ENCODE measurements at places on chromosomes 3 and 15.

DNA sequence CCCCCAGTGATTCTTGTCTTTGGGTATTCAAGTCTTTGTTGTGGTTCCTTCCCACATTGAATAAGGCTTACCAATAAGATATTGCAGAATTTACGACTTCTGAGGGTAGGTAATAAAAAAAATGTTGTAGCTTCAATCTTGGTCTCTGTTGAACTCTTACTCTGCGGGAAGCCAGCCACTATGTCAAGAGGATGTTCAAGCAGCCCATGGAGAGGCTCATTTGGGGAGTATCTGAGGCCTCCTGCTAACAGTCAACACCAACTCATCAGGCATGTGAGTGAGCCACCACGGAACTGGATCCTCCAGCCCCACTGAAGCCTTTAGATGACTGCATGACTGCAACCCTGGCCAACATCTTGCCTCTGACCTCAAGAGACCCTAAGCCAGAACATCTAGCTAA, 3.2 kb upstream of the TBC1D23 start:
- DNase-seq, result no peak

GRCh38 chr3:192931825-192932224, 14.2 kb upstream of the MB21D2 start:
- no peak for DNase-seq

DNA sequence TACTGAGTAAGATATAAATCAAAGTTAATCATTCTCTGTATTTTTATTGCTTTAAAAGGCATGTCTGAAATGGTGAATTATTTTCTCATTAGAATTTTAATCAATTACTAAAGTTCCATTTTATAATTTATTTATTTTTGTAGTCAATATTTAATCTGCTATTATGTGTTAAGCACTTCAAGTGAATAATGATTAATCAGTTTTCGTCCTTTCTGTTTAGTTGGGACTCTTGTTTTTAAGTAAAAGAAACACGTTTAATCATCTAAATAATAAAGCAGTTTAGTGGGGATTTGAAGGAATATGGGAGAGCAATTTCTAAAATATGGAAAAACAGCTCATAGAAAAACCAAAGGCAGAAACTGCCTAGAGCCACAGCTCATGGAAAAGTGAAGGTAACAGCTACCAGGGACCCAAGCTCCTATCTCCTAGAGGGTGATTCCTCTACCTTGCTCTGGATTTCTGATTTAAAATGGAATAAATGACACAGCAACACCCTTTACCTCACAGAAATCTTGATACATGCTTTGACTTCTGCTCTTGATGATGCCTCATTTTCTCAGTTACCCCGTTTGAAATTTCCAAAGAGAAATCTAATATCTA, 28.0 kb upstream of the SUCNR1 start:
- no peak for DNase-seq

DNA sequence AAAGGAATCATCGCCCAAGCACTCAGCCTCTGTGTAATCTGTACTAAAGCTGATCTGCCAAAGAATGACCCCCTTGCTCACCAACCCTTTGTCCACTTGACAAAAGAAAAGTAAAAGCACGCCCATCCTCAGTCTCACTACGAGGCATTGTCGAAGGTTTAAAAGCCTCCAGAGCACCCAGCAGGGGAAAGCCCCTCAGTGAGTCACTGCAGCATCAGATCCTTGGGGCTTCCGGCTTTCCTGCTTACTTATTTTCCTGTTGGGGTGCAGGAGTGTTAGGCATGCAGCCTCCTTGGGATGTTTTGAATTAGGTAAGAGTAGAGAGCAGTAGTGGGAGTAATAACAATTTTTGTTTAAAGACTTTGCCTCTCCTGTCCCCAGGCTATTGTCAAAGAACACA, 216.1 kb downstream of the MTHFS start:
- no peak for DNase-seq

GRCh38 chr15:64010719-64011118, 35.6 kb downstream of the DAPK2 start:
- peak; percentile 38 for DNase-seq

GRCh38 chr15:32034106-32034505, 3.8 kb downstream of the CHRNA7 start:
- no peak for DNase-seq

DNA sequence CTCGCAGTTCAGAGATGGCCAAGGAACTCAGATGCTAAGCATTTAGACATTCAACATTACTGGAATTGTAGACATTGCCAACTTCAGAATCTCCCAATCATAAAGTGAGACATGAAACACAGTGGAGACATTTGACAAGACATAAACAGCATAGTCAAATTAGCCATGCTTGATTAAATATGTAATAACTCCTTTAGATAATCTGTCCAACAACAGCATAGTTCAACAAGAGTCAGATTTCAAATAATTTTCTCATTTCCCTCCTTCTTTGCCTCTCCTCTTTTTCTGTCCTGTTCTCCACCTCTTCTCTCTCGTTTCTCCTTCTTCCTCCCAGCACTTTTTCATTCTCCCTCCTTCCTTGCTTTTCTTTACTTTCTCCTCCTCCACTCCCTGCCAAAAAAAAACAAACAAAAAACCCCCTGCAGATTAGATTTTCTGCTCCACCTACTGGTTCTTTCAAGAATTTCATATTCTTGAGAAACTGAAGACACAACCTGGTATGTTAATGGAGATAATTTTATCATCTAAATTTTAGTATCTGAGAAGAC, 20.2 kb downstream of the CPOX start:
- DNase-seq, result no peak

DNA sequence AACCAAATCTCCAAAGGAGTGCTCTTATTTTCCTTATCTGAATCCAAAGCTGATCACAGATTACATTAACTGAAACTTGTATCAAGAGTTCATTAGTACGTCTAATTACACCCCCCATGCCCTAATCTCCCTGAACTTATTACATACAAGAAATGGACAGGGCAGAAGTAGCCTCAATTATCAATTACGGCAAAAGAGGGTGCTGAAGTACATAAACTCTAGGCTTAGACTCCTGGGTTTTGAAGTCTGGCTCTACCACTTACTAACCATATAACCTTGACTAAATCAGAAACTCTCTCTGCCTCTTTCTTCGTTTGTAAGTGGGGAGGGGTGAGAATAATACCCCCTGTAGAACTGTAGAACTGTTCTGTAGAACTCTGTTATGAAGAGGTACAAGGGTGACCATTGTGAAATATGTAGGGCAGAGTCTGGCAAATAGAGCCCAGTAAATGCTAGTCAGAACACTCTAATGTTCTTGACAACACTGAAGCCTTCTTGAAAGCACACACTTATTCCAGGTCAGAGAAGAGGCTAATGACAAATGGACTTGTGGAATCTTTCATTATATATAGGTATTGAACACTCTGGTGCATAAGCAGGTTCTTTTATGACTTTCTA, 19.6 kb upstream of the OR5K4 start:
- DNase-seq, result no peak

GRCh38 chr3:48974076-48974864, 15.8 kb upstream of the P4HTM start:
- DNase-seq, result no peak

DNA sequence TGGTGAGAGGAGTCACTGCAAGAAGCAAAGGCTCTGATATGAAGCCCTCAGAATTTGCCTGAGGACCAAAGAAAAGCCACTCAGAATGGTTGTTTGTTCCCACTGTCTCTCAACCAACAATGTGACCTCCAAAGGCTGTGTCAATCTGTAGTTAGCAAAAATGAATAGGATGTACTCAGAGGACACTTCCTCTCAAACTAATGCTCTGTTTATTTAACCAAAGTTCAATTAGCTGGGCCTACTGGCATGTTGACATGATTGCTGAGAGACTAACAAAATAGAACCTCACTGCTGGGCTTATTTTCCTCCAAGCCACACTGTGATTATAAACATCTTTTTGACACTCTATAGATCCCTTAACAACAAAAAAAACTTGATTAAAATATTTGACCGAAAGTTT, 522.5 kb downstream of the OCA2 start:
- DNase-seq, result no peak

DNA sequence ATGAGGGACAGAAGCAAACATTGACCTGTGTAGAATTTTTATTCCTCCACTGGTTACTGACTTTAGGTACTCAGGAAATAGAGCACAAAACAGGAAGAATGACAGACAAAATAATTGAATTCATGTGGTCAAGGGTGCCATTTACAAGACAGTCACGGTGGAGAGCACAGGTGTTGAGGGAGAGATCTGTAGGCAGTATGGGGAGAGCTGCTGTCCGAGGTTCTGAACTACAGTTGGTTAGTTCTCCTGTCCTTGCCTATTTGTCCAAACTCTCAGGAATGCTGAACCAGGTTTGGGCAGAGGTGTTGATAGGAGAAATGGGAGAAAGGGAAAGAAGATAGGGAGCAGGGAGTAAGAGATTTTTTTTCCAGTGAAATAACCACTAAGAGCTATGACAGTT, 178.5 kb upstream of the ZBTB20 start:
- DNase-seq, result no peak
